ENCODE measurements at places on chromosomes 11 and 22. TPM values are rescaled to one million over a fixed set of nuclear protein-coding genes. Genes with fewer than 3 reads are reported as not detected.

GRCh38 chr11:117671370-117671769 lies 125.6 kb downstream of the DSCAML1 start:
- H3K4me3 ChIP-seq = no peak overlapping the region
- H3K27me3 ChIP-seq = no peaks in the 10 kb centered on the region
- no peak overlapping the region for H3K27ac ChIP-seq
- no peak for DNase-seq

- peak overlapping the region; percentile 86 for H3K27ac ChIP-seq
- no peak overlapping the region for H3K4me3 ChIP-seq
- no peaks in the 10 kb centered on the region for H3K4me1 ChIP-seq
- DNase-seq = peak; percentile 68
- H3K36me3 ChIP-seq = no peaks in the 10 kb centered on the region
Measured at GRCh38 chr11:129703846-129704245, 111.8 kb upstream of the TMEM45B start.

DNA sequence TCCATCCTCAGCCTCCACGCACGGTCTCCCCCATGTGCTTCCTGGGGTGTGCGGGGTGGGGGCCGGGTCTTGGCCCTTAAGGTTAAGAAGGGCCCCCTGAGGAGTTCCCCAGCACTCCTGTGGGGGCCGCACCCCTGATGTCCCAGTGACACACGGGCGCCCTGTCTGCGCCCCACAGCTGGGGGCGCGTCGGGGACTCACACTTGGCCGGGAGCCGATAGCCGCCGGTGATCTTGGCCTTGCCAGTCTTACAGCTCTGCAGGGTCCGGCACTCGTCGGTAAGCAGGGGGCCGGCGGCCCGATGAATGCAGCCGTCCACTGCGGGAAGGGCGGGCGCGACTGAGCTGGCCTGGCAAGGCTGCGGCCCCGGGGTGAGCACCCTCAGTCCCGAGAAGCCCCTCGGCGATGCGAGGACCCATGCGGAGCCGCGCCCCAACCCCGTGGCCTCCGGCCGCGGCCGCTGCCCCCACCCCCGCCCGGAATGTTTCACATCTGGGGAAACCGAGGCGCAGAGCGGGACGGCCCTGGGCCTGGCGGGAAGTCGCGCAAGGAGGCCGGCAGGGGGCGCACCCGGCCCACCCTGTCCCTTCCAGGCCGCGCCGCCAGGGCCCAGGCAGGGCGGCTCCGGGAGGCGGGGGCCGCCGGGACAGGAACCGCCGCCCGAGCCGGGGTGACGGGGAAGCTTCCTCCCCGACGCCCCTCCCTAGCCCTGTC lies 13.9 kb downstream of the OTUB1 start:
- peak; percentile 65 for DNase-seq
- H3K4me1 ChIP-seq = peaks cover 17% of the 10 kb centered on the region
- H3K36me3 ChIP-seq = no peaks in the 10 kb centered on the region
- H3K27ac ChIP-seq = no peak overlapping the region
- H3K27me3 ChIP-seq = no peaks in the 10 kb centered on the region
- H3K4me3 ChIP-seq = peak overlapping the region; percentile 45

- H3K36me3 ChIP-seq = no peaks in the 10 kb centered on the region
- H3K4me1 ChIP-seq = no peaks in the 10 kb centered on the region
- no peak overlapping the region for H3K27ac ChIP-seq
- no peak overlapping the region for H3K4me3 ChIP-seq
- DNase-seq = no peak
- H3K27me3 ChIP-seq = no peaks in the 10 kb centered on the region
Measured at GRCh38 chr11:8375932-8376331, 112.3 kb upstream of the LMO1 start.

DNA sequence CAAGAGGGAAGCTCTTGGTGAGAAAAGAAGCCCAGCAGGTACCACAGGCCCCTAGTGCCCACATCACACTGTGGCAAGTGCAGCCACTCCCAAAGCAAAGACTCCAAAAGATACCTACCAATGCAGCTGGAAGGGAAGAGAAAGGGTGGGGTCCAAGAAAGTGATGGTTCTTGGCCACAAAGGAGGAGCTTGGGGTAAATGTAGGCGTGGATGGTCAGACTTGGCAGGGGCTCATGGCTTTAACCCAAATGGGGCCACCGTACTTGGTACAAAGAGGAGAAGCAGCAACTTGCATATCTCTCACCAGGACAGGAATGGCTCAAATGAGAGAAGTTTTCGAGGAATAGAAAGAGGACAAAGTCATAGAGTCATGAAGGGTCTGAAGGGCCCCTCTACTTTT lies 4.8 kb downstream of the MAP3K11 start:
- DNase-seq = no peak
- H3K27ac ChIP-seq = no peak overlapping the region
- no peaks in the 10 kb centered on the region for H3K27me3 ChIP-seq
- peaks cover 12% of the 10 kb centered on the region for H3K4me1 ChIP-seq
- H3K36me3 ChIP-seq = no peaks in the 10 kb centered on the region

- H3K27ac ChIP-seq = no peak overlapping the region
- H3K27me3 ChIP-seq = no peaks in the 10 kb centered on the region
- no peaks in the 10 kb centered on the region for H3K4me1 ChIP-seq
- no peaks in the 10 kb centered on the region for H3K36me3 ChIP-seq
- DNase-seq = no peak
- H3K4me3 ChIP-seq = no peak overlapping the region
Measured at GRCh38 chr22:46418827-46419226, 83.3 kb downstream of the TRMU start.

GRCh38 chr11:65858681-65859087 lies 704 bp upstream of the CFL1 start:
- H3K27ac ChIP-seq = peak overlapping the region; percentile 99
- DNase-seq = no peak
- H3K4me1 ChIP-seq = peaks cover 7% of the 10 kb centered on the region
- H3K27me3 ChIP-seq = no peaks in the 10 kb centered on the region
- H3K4me3 ChIP-seq = peak overlapping the region; percentile 100
- H3K36me3 ChIP-seq = no peaks in the 10 kb centered on the region

GRCh38 chr11:81874635-81875034 lies 859.0 kb downstream of the FAM181B start:
- H3K27ac ChIP-seq = no peak overlapping the region
- H3K4me1 ChIP-seq = no peaks in the 10 kb centered on the region
- no peaks in the 10 kb centered on the region for H3K36me3 ChIP-seq

The FAM227A gene
- total RNA-seq = 7.9 TPM

The HBB gene
- total RNA-seq = 71.8 TPM

The LRRC10B gene
- total RNA-seq = not detected

The MUC5AC gene
- not detected for total RNA-seq

The B4GALNT4 gene
- 0.48 TPM for total RNA-seq

The C11orf91 gene
- not detected for total RNA-seq

The TRAF6 gene
- total RNA-seq = 11.5 TPM

The NPAS4 gene
- total RNA-seq = not detected

The PLAAT2 gene
- total RNA-seq = 1.1 TPM
